ENCODE measurements at places on chromosomes 5 and 9.

DNA sequence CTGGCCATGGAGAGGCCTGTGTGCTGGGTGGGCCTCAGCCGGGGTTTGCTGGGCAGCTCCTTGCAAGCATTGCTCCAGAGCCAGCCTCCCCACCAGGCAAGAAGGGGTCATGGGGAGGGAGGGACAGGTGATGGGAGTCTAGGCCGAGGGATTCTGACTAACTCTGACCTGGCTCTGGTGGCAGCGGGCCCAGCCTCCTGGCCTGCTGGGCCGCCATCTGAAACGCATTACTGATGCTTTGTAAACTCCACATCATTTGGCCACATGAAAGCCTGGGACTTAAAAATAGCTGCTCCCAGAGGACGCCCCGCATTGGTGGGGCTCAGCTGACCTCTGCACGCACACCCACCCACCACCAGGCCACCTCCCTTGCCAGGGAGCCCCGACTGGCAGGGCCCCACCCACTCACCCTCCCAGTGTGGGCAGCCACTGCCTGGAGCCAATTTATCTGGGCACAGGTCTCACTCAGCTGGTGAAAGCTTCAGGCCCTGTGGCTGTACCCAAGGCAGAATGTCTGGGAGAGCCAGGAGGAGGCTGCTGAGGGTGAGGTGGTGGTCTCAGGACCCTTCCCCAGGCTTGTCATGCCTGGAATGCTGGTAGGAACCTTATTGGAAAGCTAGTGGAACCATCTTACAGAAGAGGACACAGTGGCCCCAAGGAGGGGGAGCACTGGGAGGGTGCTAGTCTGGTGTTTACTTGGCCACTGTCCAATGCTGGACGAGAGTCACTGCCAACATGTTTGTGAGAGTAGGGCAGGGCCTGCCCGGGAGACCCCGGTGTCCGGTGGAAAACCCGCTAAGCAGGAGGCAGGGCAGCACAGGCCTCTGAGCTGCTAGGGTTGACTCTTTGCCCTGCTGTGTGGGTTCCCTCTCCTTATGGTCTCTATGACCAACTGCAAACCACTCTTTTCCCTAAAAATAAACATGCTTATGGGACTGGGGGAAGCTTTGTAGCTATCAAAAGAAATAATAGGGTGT lies 10.8 kb downstream of the TCF7 start:
- no peak for DNase-seq

DNA sequence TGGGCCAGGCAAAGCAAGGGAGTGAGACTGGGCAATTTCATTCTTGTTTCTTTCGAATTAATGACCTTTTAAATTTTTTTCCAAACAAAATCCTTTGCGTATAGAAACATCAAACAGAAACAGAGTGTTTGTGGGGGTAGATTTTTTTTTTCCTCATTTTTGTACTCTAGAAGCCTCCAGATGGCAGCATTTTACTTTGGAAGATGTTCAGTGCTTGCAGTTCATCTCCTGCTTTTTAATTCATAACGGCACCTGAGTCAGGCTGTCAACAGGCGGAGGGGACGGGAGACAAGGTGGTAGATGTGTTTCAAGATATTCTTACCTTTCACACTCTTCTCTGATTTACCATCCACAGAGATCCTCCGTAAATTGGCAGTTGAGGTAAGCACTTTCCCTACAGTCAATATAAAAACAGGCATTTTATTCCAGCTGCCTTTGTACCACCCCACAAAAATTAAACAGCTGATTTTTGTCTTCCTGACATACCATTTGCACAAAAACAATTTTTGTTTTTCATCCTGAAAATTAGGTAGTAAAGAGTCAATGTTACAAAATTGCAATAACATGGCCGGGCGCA lies 99.5 kb upstream of the FBXL17 start:
- DNase-seq, result no peak

- DNase-seq, result no peak
These were observed 96.5 kb upstream of the LHFPL2 start for GRCh38 chr5:78744951-78745534.

DNA sequence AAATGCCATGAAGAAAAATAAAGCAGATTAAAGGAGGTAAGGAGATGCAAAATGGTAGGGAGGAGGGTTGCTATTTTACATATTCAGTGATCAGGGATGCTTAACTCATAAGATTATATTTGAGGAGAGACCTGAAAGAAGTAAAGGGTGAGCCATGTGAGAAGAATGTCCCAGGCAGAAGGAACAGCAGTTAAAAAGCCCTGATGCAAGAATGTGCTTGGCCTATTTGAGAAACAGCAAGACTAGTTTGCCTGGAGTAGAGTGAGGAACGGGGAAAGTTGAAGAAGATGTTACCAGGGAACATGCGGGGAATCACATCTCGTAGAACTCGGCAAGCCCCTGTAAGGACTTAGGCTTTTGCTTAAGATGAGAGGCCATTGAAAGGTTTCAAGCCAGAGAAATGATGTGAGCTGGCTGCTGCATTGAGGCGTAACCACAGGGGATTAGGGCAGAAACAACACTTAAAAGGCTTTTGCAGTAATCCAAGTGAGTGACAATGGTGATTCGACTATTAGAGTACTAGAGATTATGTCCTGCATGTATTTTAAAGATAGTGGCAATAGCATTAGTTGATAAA lies 198.7 kb downstream of the VPS13A start:
- no peak for DNase-seq

DNA sequence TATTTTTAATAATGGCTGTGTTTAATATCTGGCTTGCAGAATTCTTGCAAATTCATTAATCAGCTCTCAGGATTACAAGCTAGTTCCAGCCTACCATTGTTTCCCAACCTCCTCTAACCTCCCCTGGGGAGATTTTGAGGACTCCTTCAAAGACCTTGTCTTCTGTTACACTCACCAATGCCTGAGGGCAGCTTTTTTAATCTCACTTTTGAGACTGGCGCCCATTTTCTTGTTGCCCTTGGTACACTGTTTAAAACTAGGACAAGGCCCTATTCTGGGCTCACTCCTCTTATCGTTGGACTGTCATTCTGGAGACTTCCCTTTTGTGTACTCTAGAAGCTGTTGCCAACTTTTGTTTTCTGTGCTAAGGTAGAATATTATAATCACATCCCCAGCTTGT lies 13.6 kb upstream of the EQTN start:
- DNase-seq, result no peak

GRCh38 chr5:154647114-154647760 lies 107.9 kb upstream of the LARP1 start:
- no peak for DNase-seq

GRCh38 chr9:90659650-90660364 lies 17.2 kb upstream of the DIRAS2 start:
- no peak for DNase-seq

DNA sequence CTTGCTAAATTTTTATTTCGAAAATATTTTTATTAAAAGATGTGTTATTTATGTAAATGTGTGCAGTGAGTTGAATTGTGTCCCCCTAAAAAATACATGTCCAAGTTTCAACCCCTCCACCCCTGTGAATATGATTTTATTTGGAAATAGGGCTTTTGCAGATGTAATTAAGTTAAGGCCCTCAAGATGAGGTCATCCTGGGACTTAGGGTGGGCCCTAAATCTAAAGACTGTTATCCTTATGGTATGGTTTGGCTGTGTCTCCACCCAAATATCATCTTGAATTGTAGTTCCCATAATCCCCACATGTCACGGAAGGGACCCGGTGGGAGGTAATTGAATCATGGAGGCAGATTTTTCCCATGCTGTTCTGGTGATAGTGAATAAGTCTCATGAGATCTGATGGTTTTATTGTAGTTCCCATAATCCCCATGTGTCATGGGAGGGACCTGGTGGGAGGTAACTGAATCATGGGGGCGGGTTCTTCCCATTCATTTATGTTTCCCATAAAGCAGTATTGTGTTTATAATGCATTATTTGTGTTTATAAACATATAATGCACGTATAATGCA lies 1.5 kb upstream of the TMED7 start:
- no peak for DNase-seq

GRCh38 chr9:136488247-136489214 lies 5.7 kb upstream of the SEC16A start:
- DNase-seq, result peak; percentile 48

DNA sequence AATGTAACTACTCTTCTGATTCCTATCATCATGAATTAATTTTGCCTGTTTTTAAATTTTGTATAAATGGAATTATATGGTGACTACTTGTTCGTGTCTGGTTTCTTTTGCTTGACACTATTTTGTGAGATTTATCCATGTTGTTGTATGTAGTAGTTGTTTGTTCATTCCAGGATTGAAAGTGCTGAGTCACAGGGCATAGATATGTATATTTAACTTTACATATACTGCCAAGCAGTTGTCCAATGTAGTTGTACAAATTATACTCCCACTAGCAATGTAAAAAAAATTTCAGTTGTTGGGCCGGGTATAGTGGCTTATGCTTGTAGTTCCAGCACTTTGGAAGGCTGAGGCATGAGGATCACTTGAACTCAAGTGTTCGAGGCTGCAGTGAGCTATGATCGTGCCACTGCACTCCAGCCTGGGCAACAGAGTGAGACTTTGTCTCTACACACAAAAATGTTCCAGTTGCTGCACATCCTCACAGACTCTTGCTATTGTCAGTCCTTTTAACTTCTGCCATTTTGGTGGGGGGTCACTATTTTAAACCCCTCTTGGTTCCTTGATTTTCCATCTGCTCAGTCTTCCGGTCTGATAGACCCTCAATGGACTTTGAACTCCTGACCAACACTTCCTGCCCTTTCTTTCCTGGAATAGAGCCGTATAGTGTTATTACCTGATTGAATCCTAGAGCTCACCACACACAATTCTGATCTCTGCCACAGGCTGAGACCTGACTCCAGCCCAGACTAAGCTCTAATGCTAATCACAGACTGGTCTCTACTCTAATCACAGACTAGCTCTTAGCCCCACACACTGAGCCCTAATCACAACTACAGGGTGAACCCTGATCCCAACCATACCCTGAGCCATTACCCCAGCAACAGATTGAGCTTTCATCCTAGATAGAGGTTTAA lies 69.3 kb upstream of the MELK start:
- no peak for DNase-seq

GRCh38 chr9:129289131-129289731 lies 111.2 kb upstream of the IER5L start:
- no peak for DNase-seq

DNA sequence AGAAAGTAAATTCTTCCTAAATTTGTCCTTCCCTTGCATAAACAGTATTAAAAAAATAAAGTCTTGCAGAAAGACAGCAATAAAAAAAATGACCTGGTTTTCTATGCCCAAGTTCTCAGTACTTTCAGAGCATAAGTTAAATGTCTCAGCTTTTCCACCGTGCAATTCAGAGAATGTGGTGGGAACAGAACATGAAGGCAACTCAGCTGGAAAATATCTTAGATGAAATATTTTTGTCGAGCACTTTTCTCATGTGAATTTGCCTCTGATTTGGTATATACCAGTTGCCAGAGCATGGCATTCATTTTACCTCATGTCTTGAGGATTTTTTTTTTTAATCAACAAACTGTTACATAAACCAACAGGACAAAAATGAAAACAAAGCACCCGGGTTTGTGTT lies 176.1 kb downstream of the CETN3 start:
- no peak for DNase-seq

GRCh38 chr5:175696139-175696854 lies 38.4 kb downstream of the HRH2 start:
- DNase-seq, result peak; percentile 67

GRCh38 chr9:81408951-81409350 lies 280.4 kb downstream of the TLE1 start:
- DNase-seq, result no peak

DNA sequence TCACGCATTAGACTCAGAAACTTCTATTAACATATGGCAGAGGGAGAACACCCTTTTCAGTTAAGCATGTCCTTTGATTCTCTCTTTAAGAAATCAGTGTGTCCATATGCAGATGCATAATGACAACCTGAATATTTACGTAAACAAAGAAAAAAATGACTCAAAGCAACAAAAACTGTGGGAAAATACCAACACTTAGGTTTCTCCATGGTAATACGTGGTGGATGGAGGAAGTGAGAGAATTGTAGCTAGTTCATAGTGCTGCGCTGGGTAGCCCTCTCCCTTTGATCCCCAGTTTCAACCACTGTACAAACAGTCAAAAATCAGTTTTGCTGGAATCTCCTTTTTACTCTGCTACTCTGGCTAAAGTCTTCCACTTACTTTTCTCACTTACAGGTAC lies 2.0 kb upstream of the MAP3K1 start:
- no peak for DNase-seq

- no peak for DNase-seq
These were observed 278.7 kb downstream of the NPR3 start for GRCh38 chr5:32989815-32990214.

DNA sequence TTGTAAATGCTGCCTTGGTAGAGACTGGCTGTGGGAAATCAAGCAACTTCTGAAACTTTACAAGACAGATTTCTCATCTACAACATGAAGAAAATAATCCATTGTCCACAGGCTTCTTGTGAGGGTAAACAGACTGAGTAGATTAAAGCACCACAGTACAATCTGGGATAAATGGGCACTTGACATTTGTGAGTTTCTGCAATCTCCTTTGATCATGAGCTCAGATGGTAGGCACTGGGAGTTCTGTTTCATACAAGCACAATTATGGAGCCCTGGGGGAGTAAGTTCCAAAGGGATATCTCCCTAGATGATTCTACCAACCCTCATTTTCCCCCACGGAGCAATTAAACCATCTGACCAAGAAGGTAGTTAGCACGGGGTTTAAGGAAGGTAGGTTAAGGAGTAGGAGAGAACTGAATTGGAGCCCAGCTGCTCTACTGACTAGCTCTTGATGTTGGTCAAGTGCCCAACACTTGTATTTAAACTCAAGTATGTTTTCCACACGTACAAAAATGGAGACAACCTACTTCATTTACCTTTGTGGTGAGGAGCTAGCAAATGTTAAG lies 479.5 kb upstream of the TNC start:
- DNase-seq, result no peak

DNA sequence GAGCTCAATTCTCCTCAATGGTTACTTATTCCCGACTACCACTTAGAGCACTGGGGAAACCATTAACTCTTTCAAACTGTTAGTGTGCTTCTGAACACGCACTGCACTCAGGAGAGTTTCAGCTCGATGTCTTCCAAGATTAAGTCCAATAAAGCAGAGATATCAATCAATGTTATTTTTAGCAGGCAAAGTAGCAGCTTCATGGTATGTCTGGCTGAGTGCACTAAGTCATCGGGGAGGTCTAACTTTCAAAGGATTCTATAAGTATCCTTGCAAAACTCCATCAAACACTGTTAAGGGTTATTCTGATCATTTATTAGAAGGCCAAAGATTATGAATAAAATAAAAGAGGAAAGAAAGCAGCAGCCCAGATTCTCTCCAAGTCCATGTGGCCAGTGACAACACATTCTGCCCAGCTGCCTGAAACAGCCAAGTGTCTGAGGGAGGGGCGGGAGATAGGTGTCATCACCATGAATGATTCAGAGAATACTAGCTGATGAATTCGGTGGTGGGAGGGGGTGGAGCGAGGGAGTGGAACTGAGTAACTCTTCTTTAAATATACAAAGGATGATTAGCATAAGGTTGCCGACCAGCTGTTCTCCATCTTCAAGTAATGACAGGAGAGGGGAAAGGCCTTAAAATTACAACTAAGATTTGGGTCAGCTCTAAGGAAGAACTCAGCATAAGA lies 21.3 kb downstream of the NREP start:
- no peak for DNase-seq

- DNase-seq, result no peak
These were observed 129.9 kb upstream of the PITX1 start for GRCh38 chr5:135163964-135164363.

All from activated naive CD4-positive, alpha-beta T cell (primary cell).